NCI-H510A treated with DMSO at 0.1 percent for 48 hours (cell line): ENCODE measurements at places on chromosomes 5 and 9.

DNA sequence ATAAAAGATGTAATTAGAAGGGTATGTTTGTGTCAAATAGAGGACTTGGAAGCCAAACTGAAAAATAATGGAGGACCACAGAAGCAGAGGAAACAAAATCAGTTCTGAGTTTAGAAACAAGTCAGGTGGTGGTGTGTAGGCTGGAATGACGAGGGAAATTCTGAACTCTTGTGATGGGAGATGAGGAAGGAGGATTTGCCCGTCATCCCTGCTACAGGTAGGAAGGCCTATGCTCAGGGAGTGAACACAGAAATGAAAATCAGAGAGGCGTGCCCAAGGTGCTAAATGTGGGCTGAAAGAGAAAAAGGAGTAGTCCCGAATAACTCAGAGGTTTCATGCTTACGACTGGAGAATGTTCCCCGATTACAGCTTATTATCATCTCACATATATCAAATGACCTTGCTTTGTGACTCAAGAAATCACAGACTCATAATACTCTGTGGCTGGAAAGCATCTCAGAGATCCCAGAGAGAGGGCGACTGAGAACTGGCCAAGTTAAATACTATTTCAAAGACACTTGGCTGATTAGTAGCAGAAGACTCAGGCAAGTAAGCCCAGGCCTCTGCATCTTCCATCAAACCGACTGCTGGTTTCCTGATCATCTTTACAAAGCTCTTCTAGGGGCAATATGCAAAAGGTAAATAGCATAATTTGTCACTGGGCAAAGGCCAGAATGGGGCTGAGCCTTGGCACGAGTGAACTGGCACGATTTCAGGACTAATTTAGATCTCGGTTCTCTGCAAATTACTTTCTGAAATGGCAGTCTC is 126.0 kb downstream of the SUSD1 start:
- DNase-seq: no peak

DNA sequence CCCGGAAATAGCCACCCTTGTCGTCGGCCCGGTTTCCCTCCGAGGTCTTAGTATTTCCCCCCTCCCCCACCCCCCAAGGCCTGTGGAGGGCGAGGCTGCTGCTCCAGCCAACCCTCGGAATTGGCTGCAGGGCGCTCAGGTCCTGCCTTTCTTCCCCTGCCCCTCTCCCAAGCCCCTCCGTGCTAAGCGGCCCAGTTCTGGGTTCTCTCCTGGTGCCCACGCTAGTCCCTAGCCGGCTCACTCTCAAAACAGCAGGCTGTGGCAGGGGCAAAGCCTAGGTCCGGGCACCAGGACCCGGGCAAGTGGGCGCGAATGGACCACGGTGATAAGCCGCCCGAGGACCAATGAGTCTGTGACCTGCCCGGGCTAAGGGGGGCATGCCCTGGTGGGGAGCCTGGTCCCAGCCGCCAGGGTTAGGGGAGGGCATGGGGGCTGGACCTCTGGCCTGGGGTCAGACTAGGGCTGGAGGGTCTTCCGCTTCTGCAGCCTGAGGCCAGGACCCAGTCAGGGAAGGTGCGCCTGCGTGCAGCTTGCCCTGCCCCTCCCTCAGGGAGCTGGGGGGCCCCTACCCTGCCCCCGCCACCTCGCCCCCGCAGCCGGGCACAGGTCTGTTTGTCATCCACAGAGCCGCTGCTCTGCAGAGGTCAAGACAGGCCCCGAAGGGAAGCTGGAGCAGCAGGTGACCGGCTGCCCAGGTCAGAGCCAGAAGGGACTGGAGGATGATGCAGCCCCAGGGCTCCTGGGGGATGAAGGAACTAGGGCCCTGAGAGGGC is 5.0 kb upstream of the IRX4 start:
- no peak for DNase-seq

GRCh38 chr9:112174965-112175795 is at the start of gene SUSD1:
SUSD1 (minus strand) TSS chr9:112175297; CDS start chr9:112175235, 62 bp downstream.
- DNase-seq: peak; percentile 9

GRCh38 chr9:68552700-68553476 is 12.2 kb upstream of the TMEM252 start:
- DNase-seq: no peak

DNA sequence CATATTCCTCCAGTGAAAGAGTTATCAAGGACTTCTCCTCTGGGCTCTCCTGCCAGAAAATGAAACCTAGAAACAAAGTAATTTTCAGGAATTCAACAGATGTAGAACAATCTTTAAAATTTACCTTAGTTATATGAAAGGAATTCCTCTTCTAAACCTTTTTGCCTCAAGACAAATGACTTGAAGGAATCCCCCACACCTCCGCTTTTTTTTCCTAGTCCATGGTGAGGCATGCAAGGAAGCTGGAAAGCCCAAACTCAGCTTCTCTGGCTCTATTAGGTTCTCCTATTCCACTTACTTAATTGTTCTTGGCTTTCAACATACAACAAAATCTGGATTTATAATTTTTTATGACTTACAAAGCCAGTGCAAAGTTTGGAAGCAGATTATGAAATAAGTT is 27.2 kb downstream of the C6 start:
- DNase-seq: no peak

GRCh38 chr5:142545650-142546322 is 140.1 kb downstream of the FGF1 start:
- DNase-seq: no peak

GRCh38 chr9:97853056-97853843 is at the start of gene FOXE1:
FOXE1 (plus strand) TSS chr9:97853226; CDS start chr9:97853915, 689 bp downstream.
- DNase-seq: peak; percentile 21
